Cortex of kidney (tissue), 1 donor: ENCODE measurements at places on chromosomes 7 and 10.

DNA sequence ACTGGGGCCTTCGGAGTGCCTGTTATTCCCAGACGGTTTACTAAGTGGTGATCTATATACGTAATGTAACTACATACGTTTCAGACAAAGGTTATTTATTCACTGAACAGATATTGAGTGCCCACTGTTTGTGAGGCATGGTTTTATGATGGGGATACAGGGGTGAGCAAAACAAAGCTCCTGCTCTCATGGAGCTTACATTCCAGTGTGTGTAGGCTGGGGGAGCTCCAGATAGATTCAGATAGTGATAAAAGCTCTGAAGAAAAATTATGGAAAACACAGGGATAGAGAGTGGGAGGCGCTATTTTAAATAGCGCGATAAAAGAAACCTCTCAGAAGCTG is 466 bp upstream of the DNAJB12 start:
- no peak for DNase-seq

- DNase-seq: no peak
Measured at GRCh38 chr7:17274551-17275245, 23.8 kb upstream of the AHR start.

GRCh38 chr7:37289367-37289766 is 159.3 kb downstream of the ELMO1 start:
- DNase-seq: no peak

GRCh38 chr10:103072276-103072675 is 120.8 kb downstream of the NT5C2 start:
- no peak for DNase-seq

- no peak for DNase-seq
Measured at GRCh38 chr7:83468251-83468739, 180.6 kb downstream of the SEMA3E start.

GRCh38 chr10:6786579-6787031 is 206.5 kb upstream of the PRKCQ start:
- no peak for DNase-seq

GRCh38 chr10:60258429-60258797 is 131.3 kb downstream of the ANK3 start:
- no peak for DNase-seq

DNA sequence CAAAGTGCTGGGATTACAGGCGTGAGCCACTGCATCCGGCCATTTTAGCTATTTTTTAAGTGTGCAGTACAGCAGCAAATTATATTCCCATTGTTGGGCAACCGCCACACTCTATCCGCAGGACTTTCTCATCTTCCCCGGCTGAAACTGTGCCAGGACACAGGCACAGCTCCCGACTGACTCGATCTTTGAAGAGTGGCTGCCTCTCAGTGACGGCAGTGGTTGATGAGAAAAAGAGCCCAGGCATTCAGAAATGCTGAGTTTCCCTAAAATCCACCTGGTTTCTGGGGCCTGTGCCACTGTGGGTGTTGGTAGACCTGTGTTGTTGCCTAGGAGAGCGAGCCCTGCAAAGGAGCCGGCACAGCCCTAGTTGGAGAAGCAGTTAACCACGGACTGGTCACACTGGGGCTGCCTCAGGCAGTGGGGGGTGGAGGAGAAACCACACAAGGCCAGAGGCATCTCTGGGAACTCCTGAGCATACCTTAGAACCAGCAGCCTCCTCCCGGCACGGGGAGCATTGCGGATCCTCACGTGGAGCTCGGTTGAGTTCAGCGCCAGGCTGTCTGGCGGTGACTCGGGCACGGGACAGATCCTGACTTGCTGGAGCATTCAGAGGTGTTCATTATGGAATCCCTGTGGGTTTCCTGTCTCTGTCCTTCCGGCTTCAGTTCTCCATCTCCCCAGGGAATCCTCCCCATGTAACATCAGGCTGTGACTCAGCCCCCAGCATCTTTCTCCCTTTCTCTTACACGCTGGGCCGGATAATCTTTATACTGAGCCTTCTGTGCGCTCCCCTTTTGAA is 16.2 kb downstream of the PFKFB3 start:
- no peak for DNase-seq
